ENCODE measurements at places on chromosomes 7 and 10.

DNA sequence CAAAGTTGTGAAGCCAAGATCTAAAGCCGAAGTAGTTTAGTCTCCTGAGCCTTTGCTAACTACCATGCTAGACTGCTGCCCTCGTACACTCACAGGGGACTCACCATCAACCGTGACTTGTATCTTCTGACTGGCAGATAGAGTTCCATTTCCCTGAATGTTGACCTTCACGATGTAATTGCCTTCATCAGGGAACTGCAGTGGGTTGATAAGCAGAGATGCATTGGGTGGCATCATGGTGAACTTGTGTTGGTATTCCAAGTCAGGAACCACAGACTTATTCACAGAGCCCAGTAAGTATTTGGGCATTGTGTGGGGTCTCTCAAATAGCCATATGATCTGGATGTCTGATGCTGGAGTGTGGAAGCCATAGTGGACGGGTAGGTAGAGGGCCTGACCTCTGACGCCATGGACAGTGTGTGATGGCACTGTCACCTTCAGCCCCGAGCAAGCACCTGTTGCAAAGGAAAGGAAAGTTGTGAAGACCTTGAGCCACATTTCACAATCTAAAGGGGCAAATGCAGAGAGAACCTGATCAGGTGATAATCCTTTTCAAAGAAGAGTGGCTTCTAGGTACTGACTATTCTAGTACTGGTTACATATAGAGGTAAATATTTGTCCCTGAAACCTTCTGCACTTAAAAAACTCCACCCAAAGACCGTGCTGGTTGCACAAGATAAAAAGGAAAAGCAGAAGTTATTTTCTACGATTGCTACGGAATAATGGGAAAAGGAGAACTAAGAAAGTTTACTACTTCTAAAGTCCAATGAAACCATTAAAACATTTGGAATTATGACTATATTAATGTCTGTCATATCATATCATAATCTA is 7.1 kb downstream of the HEPACAM2 start:
- DNase-seq: no peak

DNA sequence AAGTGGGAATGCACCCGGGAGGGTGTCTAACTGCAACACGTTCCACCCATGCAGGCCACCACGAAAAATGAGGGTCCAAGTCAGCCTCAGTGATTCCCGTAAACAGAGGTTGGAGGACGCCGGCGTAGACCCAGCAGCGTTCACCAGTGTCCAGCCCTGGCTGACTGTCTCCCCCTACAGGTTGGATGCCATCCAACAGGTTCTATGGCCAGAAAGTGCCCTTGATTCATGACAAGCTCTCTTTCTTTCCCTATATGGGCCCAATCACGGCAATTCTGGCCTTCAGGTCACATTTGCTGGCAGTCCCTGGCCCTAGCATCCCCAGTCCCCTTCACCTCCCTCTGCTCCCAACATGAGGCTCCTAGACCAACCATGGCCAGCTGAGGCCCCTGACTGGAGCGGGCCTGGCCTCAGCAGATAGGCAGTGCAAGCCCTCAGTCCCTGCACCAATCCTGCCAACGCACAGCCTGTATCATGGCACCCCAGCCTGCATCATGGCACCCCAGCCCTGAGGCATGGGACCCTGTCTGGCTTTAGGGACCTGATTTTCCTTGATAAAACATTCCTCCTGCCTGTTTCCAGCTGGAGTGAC is 227.4 kb downstream of the GRID1 start:
- no peak for DNase-seq

- no peak for DNase-seq
These were observed 37.0 kb downstream of the UPP1 start for GRCh38 chr7:48126037-48126436.

DNA sequence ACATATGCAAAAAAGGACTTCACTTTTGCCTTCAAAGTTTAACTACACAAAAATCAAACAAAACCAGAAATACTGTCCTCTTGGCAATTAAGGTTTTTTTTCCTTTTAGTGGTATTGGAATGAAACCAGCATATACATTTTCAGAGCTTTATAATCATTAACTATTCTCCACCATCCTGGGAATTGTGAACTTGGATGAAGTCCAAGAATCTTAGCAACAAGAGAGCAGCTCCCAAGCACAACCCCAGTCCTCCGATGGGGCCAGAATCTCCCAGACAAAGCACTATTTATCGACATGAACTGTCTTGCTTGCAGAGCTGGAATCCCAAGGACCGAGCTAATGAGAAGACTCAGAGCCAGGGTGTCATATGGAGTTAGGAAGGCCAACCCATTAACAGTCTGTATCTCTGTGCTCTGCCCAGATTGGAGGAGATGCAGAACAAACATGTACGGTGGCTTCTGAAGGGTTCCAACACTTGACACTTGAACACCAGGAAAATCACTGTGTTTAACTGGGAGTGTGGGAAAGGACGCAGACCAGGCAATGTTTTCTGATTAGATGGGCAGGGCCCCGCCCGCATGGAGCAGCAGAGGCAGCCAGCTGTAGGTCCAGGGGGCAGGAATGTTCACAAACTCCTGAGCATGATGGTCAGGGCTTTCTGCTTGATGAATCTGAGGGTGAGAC is 35.5 kb downstream of the PPP1R3C start:
- DNase-seq: no peak

DNA sequence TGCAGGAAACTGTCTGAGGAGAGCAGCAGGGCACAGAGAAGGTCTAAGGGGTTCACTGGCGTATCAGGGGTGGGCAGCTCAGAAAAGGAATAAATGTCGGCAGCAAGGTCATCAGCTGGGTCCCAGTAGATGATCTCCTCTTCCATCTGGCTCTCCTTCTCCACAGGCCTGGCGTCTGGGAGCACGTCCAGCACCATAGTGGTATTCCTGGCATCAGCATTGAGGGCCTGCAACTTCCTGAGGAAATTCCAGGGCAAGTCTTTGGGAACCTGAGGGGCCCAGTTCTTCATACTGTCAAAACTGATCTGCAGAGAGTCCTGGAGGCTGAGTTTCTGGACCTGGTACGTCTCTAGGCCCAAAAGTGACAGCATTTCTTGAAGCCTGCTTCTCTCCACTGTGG is 9.6 kb upstream of the MRPS24 start:
- DNase-seq: no peak

GRCh38 chr7:4689668-4690067 is 7.6 kb downstream of the FOXK1 start:
- no peak for DNase-seq

GRCh38 chr7:25329815-25330214 is 101.5 kb upstream of the NPVF start:
- DNase-seq: no peak

- DNase-seq: no peak
These were observed 52.4 kb upstream of the FAM204A start for GRCh38 chr10:118394301-118395200.

- no peak for DNase-seq
These were observed 131.9 kb downstream of the LHPP start for GRCh38 chr10:124593431-124593985.

DNA sequence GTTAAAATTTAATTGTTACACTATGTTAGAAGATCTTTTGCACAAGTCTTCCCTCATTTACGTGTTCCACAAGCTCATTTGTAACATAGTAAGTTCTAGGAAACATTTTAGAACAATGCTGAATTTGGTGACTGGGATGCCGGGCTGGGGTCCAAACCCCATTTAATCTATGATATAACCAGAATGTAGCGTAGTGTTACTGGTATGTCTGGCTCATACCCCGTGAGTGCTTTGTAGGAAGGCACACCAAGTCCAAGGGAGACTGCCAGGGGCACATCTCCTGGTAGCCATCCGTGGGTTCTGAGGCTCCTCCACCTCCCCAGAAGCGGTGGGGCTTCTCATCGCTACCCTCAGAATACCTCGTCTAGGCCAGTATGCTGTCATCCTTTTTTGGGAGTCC is 21.3 kb upstream of the TMEM236 start:
- DNase-seq: no peak

- DNase-seq: no peak
These were observed 22.4 kb upstream of the ZNF716 start for GRCh38 chr7:57427594-57427993.

DNA sequence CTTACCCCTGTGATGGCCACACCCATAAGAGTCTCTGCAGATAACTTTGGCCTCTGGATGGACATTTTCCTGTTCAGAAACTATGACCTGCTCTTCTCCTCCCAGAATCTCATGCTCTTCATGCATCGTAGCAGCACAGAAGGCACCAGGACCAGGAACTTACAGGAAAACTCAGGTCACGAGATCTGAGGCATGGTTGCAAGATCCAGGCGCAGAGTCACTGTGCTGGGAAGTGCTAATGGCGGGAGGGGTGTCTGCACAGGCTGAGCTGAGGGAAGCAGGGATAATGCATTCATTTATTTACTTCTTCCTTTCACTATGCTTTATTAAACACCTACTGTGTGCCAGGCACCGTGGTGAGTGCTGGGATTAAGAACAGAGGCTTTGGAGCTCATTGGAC is 48.2 kb upstream of the LOXL4 start:
- no peak for DNase-seq

GRCh38 chr10:116538456-116538855 is 7.3 kb upstream of the PNLIP start:
- DNase-seq: no peak

- no peak for DNase-seq
These were observed 155.7 kb upstream of the HGF start for GRCh38 chr7:81925530-81925929.

DNA sequence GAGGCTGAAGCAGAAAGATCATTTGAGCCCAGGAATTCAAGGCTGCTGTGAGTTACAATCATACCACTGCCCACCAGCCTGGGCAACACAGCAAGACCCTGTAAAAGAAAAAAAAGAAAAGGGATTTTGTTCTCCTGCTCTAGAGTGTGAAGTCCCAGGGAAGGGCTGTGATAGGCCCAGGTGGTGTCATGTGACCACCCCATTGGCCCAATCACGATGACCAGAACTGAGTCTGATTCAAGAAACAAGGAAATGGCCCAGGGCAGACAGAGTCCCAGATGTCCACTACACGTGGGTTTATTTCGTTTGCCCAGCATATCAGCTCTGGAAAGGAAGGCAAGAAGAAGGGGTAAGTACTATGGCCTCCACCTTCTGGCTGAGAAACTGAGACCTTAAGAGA is 81.3 kb upstream of the CUX1 start:
- DNase-seq: no peak

- DNase-seq: no peak
These were observed 847 bp upstream of the SCIN start for GRCh38 chr7:12569673-12570072.

- DNase-seq: no peak
These were observed 444.0 kb upstream of the NFE2L3 start for GRCh38 chr7:25707768-25708620.

DNA sequence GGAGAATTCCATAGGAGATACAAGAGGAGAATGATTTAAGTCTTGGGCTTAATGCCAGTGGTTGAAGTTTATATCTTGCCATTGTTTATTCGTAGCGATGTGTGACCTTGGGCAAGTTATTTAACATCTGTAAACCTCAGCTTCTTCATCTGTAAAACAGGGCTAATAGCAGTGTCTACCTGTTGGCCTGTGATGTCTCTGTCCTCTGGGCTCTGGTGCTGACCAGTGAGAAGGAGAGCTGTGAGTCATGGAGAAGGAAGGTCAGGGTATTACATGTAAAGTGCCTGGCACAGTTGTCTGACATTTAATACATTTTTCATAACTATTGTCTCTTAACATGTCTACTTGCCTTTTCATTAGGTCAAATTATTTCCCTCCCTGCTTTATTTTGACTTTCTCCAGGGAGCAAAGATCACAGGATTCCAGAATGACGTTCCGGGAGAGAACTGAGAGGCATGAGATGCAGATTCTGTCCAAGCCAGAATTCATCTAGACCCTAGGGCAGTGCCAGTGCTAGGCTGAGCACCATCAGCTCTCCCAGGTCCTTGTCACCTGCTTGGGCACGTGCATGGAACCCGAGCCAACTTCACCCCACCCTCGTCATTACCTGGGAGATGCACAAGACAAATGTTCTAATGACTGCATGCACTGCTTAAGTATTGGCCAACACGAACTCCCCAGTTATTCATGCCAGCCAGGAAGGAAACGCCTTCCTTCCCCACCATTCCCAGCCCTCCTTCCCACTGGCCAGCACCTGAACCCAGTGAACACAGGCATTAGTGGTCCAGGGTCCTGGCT is 187.9 kb downstream of the DPY19L1 start:
- no peak for DNase-seq

DNA sequence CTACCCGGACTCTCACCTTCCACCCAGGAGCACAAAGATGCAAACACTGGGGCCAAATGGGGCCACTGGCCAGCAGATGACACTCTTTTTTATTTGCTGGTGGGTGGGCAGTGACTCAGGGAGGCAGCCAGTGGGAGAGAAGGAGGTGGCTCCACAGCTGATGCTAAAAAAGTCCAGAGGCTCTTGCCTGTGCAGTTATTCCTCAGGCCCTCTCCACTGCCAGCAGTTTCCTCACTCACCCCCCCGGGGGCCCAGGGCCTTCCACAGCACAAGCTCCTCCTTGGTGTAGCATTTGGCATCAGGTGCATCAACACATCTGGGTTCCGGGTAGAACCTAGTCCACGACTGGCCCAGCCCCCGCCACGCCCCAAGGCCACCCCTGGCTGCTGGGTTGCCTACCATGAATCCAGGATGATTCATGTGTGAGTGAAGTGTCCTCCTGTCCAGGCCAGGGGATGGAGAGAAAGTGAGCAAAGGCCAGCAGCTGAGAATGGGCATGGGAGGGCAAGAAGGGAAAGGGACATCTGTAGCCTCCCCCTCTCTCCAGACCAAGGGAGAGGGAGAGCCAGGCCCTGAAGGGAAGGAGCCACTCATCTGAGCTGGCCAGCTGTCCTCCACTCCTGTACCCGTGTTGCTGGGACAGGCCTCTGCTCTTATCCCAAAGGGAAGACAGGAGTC is 1.7 kb upstream of the KCNH2 start:
- DNase-seq: no peak

DNA sequence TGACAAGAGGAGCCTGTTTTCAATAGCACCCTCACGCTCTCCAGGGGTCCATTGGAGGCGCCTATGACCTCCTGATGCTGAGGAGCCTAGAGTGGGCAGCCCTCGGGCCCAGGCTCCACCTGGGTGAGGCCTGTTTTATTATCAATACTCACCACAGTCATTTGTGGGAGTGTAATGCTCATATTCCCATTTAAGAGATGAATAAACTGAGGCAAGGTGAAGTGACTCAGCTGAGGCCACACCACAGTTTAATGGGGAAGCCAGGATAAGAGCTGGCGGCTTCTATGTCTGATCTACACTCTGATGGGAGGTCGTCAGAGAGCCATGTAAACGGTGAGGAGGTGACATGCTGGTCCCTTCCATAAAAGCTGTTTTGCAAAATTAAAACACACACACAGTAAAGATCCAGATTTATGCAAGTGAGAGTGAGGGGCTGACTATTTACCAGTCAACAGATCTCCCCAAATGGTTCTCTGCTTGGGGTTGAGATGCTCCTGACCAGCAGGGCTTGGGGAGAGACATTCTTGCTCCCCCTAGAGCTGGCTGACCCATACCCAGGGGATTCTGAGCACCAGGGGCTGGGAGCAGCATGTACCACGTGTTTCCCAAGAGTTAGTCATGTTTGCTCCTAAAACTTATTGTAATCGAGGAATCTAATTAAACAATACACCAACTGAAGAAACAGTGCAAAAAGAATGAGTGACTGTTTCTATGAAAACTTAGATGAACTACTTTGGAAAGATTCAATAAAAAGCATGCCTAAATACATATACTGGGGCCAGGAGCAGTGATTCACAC is 81.0 kb upstream of the INSIG1 start:
- DNase-seq: no peak

- DNase-seq: no peak
These were observed 14.9 kb downstream of the CHST3 start for GRCh38 chr10:71978988-71979691.

All from activated CD4-positive, alpha-beta T cell treated with anti-CD3 and anti-CD28 coated beads, Interleukin-2, amount 50 U/mL, for 4 hours (primary cell).